ENCODE measurements at places on chromosomes 5 and 9.
A peak's percentile ranks its signal among the peaks of the same experiment; 100 is the strongest.

DNA sequence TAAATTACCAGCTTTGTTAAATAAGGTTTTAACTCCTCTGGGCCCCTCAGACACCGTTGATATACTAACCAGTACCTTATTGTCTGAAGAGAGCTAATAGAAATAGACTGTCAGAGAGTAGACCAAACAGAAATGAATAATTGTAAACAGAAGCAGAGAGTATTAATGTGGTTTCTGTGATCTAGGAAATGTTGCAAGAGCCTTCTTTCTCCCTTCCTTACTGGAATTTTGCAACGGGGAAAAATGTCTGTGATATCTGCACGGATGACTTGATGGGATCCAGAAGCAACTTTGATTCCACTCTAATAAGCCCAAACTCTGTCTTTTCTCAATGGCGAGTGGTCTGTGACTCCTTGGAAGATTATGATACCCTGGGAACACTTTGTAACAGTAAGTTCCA lies 5.1 kb downstream of the TYRP1 start:
- DNase-seq = peak; percentile 98

- no peak for DNase-seq
Measured at GRCh38 chr5:169116961-169117461, 183.9 kb downstream of the SLIT3 start.

DNA sequence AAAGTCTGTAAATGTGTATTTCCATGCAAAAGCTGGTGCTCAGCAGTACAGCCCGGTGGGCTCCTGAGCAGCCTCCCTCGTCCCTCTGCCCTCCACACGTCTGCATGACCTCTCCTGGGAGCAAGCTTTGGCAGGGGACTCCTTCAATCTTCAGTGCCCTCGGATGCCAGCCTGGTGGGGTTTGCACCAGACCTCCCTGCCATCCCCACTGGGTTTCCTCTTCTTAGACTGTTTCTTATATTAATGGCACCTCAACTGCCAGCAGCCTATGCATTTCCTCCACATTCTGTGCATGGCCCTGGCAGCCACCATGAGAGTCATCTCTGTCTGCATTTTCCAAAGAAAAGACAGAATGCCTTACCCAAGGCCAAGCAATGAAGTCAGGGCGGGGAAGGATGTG lies 108.4 kb downstream of the ROR2 start:
- DNase-seq = no peak

DNA sequence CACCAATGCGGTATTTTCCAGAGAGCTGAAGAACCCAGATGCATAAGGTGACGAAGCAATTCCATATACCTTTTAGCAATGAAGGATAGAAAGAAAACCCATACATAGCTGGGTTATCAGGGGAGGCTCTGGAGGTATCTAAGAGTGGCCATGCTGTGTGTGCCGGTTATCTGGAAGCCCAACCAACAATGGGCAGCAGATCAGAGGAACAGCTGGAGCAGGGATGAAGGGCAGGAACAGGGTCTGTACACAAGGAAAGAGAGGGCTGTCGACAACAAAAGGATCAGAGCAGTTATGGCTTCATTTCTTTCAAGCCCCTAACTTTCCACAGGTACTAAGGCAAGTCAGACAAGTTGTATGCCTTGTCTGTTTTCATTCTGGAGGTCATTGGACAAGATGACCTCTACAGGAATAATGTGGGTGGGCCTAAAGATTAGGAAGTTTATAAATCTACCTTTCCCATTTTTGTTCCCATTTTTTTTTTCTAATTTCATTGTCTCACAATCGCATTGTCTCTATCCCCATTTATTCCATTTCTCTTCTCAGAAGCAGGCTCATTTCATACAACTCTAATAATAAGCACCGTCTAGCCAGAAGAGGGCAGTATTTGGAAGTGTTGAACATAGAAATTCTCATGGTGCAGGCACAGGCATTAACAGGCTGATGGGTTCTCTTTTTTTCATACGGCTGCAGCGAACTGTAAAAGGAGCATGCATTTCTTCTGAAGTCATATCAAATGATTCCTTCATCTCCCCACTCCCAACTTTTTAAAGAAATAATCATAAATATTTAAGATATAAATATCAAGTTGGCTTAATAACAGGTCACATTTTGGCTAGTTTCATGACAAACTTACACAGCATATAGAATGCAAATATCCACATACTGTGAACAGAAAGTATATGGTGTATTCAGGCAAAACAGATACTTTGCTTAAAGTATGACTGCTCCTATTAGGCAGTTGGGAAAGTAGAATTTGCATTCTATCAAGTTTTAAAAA lies 63.5 kb downstream of the ZNF474 start:
- peak; percentile 73 for DNase-seq

- peak; percentile 58 for DNase-seq
Measured at GRCh38 chr9:21434202-21435014, 5.8 kb upstream of the IFNA1 start.

DNA sequence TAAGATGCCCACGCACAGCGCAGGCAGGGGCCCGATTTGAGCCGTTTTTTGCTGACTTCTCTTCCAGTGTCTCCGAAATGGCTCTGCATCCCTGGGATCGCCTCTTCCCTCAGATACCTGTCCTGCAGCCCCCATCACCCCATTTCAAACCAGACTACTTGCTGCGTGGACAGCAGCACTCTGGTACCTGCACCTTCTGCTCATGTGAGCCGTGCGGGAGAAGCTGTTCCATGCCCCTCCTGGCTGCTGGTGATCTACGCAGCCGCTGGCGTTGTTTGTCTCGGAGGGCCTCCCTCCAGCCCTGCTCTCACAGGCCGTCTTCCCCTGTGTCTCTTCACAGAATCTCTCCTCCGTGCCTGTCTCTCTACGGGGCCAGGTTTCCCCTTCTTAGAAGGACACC lies 13.4 kb downstream of the CEP72 start:
- no peak for DNase-seq

DNA sequence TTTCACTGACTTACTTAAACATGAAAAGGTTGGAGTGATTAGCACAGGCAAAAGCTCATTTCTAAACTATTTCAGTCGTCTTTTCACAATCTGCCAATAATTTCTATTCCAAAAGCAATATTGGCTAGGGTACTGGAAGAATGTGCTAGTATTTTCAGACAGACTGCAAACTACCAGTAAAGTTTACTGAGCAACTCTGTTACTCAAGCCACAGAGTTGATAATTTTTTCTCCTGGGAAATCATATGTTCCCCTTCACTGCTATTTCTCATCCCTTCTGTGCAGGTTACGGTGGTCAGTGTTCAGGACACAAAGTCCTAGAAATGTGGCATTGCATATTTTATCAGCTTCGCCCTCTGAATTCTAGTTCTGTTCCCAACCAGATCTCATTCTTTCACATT lies 343.3 kb upstream of the TNC start:
- DNase-seq = peak; percentile 4

DNA sequence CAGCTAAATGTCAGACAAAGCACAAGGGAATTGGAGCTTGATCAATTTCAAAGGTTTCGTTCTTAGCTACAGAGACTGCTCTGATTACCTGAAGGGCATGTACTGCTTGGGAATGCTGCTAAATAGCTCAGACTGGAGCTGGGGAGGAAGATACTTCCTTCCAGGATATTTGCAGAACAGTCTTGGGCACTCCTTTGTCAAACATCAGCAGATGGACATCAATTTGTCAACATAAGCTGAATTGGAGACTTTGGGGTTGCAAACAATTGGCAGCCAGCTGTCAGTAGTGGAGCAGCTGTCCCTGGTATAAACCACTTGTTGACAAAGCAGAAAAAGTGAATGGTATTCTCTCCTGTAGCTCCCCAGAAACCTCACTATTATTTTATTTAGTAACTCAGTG lies 182.0 kb downstream of the CCDC192 start:
- DNase-seq = no peak

DNA sequence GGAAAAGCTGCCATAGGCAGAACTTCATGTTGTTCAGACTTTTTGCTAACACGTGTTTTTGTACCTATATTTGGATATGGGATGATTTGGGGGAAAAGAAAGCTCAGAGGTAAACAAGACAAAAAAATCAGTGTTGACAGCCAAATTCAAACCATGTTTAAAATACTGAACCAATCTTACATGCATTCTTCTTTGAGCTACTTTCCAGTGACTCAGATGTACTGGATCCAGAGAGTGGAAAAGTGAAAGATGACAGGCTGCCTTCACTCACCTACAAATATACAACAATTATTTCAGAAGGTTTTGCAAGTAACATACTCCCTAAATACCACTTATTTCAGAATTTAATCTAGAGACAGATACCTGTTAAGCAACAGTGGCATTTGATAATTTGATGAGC lies 165.7 kb downstream of the MPDZ start:
- peak; percentile 31 for DNase-seq

DNA sequence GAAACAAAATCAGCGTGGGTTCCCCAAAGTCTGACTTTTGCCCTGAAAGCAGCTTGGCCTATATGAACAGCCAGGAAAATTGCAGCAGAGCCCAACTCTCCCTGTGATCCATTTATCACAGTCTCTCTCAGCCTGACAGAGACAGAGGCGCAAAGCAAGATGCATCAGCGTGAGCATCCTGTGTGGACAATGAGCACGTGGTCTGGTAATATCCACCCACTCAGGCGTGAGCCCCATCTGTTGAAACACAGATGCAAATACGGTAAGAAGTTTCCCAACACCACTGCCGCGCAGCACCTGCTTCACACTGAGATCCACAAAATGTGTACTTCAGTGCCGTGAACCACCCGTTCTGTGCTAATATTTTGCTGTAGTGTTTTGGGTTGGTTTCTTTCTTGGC lies 114.6 kb downstream of the MRPL36 start:
- peak; percentile 11 for DNase-seq

DNA sequence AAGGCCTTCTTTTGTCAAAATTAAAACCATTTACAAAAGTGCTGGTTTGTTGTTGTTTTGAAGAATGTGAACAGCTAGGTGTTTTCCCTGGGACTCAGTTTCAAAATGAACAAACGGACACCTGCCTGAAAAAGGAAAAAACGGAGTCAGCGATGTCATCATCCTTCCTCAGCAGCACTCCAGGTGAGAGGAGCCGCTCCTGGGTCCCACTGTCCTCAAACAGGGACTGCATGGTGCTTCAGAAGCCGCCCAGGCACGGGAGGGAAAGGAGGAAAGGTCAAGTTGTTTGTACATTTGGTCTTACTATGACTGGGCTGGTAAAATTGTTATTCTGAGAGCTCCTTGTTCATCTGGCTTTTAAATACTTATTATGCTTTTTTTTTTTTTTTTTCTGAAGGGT lies 69.0 kb upstream of the ZSWIM6 start:
- no peak for DNase-seq

DNA sequence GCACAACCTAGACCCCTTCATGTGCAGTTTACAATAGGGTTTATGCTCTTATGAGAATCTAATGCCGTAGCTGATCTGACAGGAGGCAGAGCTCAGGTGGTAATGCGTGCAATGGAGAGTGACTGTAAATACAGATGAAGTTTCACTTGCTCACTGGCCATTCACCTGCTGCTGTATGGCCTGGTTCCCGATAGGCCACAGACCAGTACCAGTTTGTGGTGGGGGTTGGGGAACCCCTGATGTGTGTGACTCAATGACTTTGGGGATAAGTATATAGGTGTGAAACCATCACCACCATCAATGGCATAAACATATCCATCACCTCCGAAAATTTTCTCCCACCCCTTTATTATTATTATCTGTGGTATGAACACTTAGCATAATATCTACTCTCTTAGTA lies 42.1 kb downstream of the TLR4 start:
- DNase-seq = no peak

- peak; percentile 86 for DNase-seq
Measured at GRCh38 chr5:113050721-113051382, 74.3 kb downstream of the DCP2 start.

- no peak for DNase-seq
Measured at GRCh38 chr5:172820046-172820767, 13.8 kb upstream of the ERGIC1 start.

DNA sequence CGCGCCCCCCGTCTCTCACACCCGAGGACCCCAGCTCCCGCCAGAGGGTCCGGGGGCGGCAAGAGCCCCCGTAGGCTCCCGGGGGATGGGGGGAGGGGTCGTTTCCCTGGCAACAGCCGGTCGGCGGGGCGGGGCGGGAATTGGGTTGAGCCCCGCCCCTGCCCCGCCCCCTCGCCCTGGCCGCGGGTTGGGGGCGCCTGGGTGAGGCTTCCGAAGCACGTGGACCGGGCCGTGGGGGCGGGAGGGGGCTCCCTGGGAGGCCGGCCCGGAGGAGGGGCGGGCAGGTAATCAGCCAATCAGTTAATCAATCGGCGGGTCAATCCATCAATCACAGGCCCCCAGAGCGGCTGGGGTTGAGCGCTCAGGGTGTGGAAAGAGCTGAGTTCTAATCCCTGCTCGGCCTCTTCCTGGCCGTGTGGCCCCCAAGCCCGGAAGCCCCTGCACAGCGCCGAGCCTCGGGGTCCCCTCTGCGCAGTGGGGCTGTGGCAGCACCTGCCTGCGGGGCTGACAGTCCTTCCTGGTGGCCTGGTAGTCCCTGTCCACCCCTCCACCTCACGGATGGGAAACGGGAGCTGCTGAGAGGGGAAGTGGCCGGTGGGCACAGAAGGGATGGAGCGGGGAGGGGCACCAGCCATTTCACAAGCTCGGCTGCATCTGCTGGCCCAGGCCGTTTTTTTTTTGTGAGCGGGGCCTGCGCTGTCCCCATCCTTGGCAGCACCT lies 174.2 kb upstream of the IER5L start:
- DNase-seq = no peak

- no peak for DNase-seq
Measured at GRCh38 chr5:43106290-43106638, 14.4 kb upstream of the ZNF131 start.

- DNase-seq = no peak
Measured at GRCh38 chr9:4596165-4596922, 65.8 kb upstream of the PLPP6 start.

DNA sequence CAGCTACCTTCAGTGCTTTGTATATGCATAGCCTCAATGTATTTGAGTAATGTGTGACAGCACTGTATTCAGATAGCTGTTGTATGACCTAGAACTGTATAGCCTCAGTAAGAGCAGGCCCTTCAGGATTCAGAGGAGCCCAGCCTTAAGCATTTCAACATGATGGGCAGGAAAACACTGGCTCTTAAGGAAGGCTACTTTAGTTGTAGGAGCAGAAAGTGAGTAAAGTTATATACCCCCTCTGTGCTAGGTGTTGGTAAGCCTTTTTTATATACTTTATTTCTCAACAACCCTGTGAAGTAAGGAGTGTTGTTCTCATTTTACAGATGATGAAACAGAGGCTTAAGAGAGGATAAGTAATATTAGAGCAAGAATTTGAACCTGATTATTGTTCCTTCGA lies 1.5 kb upstream of the GPR21 start:
- peak; percentile 66 for DNase-seq

- peak; percentile 36 for DNase-seq
Measured at GRCh38 chr5:102772273-102772672, 17.2 kb downstream of the PAM start.

GRCh38 chr5:169413416-169413815 lies 112.5 kb upstream of the SLIT3 start:
- DNase-seq = no peak

GRCh38 chr9:128245421-128246151 lies 30.2 kb downstream of the GOLGA2 start:
- DNase-seq = peak; percentile 36

- DNase-seq = no peak
Measured at GRCh38 chr5:74188351-74189105, 452.0 kb downstream of the ENC1 start.

GRCh38 chr5:42021923-42022322 lies 96.8 kb downstream of the FBXO4 start:
- DNase-seq = peak; percentile 4

Measured in amniotic epithelial cell (primary cell).